ENCODE measurements at places on chromosomes 12 and 14. TPM values are rescaled to one million over a fixed set of nuclear protein-coding genes. Genes with fewer than 3 reads are reported as not detected.

The GLIPR1 gene
- 43.0 TPM for total RNA-seq

The DRAM1 gene
- 11.9 TPM for total RNA-seq

The SOAT2 gene
- under 0.01 TPM for total RNA-seq

The LUM gene
- 100 TPM for total RNA-seq

The NIN gene
- 21.7 TPM for total RNA-seq

The GARIN6 gene
- not detected for total RNA-seq

The ACOT4 gene
- total RNA-seq: 1.6 TPM

The REM2 gene
- total RNA-seq: 0.30 TPM

The FSCB gene
- total RNA-seq: not detected

The HRK gene
- total RNA-seq: not detected

The ABCD4 gene
- 23.9 TPM for total RNA-seq

The UBR7 gene
- 26.9 TPM for total RNA-seq

The CMTM5 gene
- 0.89 TPM for total RNA-seq

The TAS2R20 gene
- under 0.01 TPM for total RNA-seq

The ITGA5 gene
- 355 TPM for total RNA-seq
